ENCODE measurements at places on chromosomes 11 and 22. TPM values are rescaled to one million over a fixed set of nuclear protein-coding genes. Genes with fewer than 3 reads are reported as not detected.

GRCh38 chr22:42484506-42484905, 35.1 kb downstream of the RRP7A start:
- no peak for DNase-seq

- no peak for DNase-seq
Observed at GRCh38 chr11:61542705-61543104, 34.2 kb downstream of the LRRC10B start.

GRCh38 chr22:47783433-47784366, 1021.2 kb downstream of the TBC1D22A start:
- no peak for DNase-seq

DNA sequence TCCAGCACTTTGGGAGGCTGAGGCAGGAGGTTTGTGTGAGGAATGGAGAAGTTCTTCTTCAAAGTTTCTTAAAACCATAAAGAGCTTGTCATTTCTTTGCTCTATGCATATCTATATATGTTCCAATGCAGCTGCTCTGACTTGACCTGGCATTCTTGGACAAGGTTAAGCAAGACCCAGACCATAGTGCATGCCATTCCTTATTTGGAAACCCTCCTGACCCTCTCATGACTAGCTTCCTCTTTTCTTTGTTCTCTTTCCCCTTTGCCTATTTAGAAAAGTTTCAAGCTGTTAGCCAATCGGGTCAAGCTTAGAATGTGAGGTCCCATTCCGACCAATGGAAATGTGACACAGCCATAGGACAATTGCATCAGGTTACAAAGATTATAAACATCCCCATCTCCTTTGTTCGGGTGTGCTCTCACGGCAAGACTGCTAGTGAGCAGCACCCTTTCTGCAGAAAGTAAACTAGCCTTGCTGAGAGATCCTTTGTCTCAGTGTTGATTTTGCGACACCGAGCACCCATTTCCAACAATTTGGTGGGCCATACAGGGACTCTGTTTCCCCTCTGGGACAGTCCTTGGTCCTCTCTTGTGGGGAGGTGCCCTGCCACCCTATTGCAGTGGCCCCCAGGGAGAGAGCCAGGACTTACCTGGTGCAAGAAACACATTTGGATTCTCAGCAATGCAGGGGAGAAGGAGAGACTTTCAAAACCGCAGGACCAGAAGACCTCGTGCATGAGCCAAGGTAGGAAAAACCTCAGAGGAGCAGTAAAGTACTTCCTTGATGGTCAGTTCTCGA, 39.9 kb upstream of the ANO1 start:
- no peak for DNase-seq

DNA sequence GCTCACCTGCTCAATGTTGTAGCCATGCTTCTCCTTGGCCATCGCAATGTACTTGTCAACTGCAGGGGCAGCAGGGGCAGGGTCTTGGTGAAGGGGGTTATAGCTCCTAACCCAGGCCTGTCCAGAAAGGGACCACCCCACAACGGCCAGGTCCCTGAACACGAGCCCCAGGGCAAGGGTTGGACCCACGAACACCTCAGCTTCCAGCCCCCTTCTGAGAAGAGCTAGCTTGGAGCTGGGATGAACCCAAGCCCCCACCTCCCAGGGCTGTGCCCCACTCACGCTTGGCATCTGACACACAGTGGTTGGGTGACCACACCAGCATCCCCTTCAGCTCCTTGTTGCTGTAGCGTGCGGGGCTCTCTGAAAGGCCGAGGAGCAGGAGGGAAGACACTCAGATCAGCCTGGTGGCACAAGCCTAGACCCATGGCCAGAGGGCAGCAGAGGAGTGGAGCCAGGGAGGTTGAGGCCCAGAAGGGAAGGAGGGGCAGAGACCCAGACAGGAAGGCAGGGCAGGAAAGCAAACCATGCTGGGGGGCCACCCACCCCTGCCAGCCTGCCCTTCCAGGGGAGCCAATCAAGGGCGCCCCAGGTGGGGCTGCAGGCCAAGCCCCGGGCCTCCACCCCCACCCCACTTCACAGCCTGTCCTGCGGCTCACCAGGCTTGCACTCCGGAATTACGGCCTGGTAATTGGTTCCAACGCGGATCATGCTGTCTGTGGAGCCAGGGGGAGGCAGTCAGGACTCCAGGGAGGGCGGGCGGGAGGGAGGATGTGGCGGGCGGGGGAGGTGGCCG, 1.9 kb downstream of the RCOR2 start:
- no peak for DNase-seq

- DNase-seq, result no peak
Observed at GRCh38 chr11:75946531-75947530, 131.8 kb downstream of the UVRAG start.

DNA sequence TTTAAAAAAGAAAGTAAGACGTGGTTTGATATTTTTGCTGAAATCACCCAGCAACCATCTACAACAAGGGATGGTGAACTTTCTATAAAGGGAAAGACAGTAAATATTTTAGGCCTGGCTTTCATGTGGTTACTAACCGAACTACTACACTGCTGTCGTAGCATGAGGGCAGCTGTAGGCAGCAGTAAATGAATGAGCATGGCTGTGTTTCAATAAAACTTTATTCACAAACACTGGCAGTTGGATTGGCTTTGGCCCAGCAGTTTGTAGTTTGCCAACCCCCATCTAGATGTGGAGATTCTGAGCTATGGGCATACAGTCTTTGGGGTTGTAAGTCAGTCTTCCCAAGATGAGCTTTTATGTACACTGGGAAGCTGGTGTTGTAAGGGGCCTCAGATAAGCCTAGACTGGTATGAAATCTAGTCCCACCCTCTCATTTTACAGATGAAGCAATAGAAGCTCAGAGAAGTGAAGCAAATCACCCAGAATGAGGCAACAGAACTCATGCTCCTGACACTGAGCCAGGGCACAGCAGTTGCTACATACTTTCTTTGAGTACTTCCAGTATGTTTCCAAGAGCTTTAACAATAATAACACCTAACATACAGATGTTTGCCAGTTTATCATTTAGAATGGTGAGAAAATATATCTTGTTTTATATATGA, 204.4 kb downstream of the ADAMTS15 start:
- no peak for DNase-seq

GRCh38 chr11:67355794-67356386, 2.5 kb upstream of the POLD4 start:
- no peak for DNase-seq

DNA sequence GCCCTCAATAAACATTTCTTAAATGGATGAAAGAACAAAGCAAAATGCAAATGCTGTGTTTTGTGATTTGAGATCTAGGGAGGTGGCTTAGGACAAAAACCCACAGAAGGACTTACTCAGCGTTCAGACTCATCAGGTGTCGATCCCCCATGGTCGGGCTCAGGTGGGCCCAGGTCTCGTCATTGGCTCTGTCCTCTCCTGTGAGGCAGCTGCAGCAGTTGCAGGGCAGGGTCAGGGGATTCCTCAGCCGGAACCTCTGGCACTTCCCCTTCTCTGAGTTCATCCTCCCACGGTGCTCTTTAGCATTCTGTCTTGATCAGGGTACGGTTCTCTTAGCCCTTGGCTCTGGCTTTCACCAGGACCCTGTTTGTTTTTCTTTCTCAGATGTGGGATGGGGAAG, 14.0 kb upstream of the ACR start:
- DNase-seq, result no peak

- DNase-seq, result no peak
Observed at GRCh38 chr22:30574095-30574981, at the start of gene GAL3ST1. Gene GAL3ST1, minus strand, starts transcription at chr22:30574665. Its CDS starts 17,273 bp downstream, at chr22:30557392.

DNA sequence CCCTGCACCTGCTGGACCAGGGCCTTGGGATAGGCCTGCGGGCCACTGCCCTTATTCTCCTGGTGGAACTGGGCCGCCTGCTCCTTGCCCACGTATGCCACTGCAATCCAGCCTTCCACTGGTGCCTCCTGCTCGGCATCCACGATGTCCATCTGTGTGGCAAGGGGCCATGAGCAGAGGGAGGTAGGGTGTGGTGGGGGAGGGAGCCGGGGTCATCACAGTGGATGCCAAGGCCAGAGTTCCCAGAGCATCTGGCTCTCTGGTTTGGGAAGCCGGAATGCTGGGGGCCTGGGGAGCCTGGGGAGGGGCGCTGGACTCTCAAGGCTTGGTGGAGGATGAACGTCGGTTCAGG, 627 bp downstream of the RNF215 start:
- no peak for DNase-seq

GRCh38 chr22:37183432-37184379, 4.3 kb downstream of the C1QTNF6 start:
- no peak for DNase-seq

DNA sequence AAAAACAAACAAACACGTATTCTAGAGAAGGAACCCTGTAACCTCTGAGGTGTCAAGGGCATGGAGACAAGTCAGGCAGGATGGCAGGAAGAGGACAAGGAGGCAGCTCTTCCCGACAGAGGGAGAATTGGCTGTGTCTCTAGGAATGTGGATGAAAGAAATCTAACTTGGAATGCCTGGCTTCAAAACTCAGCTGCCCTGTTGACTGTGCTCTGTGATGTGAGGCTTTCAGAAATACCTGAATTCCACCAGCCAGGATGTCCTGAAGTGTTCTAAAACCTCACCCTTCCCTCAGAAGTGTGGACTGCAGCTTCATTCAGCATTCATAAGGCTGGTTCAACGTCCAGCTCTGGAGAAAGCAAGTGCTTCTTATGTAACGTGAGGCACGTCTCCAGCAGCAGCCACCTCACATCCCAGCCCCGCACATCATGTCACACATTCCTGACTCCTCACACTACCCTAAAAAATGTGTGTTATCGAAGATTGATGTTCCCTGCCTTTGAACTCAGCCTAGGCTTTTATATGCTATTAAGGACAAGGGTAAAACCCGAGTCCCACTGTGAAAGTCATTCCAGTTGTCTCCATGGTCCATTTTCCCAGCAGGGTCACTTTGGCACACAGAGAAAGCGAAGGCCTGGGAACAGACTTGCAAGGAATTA, 398.9 kb downstream of the ETS1 start:
- no peak for DNase-seq

DNA sequence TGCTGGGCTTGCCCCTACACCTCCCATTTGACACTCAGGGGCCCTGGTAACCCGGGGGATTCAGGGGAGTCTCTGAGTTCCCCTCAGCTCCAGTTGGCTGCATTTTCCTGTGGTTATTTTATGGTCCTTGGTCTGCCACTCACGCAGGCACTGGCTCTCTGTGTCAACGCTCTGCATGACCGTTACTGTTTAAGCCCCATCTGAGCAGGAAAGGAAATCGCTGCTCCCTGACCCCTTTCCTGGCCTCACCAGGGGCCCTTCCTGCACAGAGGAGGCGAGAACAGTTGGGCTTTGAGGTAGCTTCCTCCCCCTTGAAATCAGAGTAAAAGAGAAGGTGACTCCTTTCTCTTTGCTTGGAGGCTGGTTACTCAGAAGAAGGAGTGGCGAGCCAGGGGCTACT, 2.4 kb downstream of the C1QTNF4 start:
- DNase-seq, result no peak

DNA sequence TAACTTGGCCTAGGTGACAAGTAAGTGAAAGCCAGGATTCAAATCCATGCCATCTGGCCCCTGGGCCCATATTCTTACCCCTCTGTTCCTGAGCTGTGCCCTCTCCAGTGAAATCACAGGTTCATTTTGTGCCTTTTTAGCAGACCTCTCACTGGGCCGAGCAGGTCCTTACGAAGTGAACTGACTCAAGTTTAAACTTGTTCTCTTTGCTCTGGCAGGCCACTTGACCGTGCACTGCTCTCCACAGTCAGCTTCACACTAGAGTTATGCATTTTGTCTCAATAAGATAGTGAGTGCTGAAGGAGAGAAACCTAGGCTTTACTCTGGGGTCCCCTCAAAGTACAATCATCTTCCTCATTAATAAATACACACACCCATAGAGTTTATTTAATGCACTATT, 40.7 kb downstream of the ARFGAP3 start:
- no peak for DNase-seq

DNA sequence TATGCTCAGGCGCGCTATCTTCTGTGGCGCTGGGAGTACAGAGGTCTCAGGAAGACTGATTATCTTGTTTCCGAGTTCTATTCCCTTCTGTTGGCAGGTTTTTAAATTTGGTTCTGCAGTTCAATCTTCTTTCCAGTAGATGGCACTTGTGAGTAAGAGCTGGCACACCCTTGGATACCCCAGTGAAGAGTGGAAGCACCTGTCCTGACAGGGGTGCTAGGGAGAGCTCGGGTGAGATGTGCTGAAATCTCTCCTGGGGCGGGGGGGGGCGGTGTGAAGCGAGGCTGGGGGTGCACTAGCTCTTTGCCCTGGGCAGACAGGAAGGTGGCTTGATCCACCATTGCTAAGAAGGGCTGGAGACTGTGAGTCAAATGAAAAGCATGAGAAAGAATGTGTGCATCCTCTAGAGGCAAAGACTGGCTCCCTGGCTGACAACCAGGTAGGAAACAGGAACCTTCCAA, 679.9 kb upstream of the CCDC179 start:
- no peak for DNase-seq

GRCh38 chr11:72695354-72695753, 21.1 kb upstream of the PDE2A start:
- DNase-seq, result no peak

- no peak for DNase-seq
Observed at GRCh38 chr22:50104141-50104544, 14.3 kb downstream of the MOV10L1 start.

DNA sequence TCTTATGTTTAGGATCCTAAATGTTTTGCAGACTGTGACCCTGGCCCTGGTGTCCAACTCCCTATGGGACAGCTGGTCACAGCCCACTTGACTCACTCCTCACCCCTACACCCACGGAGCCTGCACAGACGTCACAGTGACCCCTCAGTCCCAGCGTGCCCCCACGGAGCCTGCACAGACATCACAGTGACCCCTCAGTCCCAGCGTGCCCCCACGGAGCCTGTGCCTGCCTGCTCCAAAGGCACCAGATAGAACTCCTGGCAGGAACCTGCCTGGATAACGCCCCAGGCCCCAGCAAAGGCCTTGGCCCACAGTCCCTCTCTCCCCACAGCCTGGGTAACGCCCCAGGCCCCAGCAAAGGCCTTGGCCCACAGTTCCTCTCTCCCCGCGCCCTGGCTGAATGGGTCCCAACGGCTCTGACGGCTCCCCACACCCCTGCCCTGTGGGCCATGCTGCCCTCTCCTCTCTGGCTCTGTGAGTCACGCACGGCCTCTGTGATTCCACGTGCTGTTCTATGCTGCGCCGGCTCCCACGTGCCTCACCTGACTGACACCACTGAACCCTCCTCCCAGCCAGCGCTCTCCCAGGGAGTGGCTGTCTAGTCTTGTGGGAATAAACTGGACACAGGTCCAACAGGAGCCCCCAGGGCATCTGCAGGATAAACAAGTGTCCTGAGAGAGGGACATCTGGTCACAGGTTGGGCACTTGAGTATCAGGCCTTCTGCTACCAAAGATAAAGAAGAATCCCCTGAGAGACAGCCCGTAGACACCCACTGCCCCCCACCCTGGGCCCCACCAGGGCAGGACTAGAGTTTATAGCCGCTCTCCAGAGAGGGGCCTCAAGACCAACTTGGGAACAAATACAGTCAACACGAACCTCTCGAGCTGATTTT, 250.3 kb downstream of the BRD1 start:
- no peak for DNase-seq

GRCh38 chr11:10813945-10814344, 5.2 kb upstream of the EIF4G2 start:
- no peak for DNase-seq

Gene GUCD1
- total RNA-seq, result 92.2 TPM

Gene ISX
- not detected for total RNA-seq

Gene GUCY1A2
- 0.03 TPM for total RNA-seq

Gene CTSW
- total RNA-seq, result 8.4 TPM

Gene LTBP3
- total RNA-seq, result 33.1 TPM

Gene TMEM135
- 17.9 TPM for total RNA-seq

Gene LAYN
- 3.0 TPM for total RNA-seq

Gene INSC
- not detected for total RNA-seq

Gene SNU13
- 372 TPM for total RNA-seq

Gene ACR
- not detected for total RNA-seq
